NCI-H1105 (cell line): ENCODE measurements at places on chromosomes 3 and 15.

- DNase-seq, result peak; percentile 89
Observed at GRCh38 chr3:184335661-184336546, 1.5 kb upstream of the FAM131A start.

DNA sequence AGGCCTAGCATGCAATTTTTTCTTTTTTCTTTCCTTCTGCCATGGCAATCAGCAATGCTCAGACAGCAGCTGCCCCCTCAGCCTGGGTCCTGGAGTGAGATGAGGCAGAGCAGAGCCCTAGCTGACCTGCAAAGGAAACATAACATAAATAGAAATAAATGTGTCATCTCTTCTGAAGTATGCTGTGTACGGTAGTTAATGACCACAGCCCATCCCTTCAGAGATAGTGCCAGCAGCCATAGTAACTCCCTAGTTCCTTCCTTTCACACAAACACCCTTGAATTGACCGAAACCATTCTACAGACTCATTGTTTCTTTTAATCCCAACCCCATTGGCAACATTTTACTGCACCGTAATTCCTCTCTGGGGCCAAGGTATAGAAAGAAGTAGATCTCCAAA is 8.4 kb upstream of the CD47 start:
- DNase-seq, result no peak

DNA sequence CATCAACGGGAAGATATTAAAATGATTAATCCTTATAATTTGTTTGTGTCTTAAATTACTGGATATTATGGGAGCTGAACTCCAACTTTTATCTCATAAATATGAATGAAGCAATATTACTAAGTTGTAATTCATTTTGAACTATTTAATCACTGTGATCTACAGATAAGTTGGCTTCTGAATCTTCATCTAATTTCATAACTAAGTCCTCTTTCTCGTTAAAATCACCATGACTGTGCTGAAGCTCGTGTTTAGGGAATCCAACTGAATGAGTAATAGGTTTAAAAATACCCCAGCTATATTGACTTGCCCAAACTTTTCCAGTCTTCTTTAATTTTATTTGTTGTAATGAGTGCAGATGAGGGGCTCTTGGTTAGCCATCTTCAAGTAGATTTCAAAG is 14.1 kb downstream of the MDFIC2 start:
- no peak for DNase-seq

DNA sequence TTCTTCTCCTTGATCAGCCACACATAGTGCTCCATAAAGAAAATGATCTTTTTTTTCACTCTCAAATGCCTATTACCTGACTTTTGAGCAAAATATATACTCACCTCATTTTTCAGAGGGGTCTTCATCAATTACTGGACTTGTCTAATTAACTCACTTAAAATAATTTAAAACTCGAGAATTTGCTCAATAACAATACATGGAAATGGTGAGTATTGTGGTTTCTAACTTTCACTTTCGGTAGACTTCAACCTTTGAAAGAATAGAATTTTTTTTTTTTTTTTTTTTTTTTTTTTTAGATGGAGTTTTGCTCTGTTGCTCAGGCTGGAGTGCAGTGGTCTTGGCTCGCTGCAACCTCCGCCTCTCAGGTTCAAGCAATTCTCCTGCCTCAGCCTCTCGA is 17.7 kb upstream of the EPHB1 start:
- DNase-seq, result no peak

- DNase-seq, result peak; percentile 57
Observed at GRCh38 chr3:130539005-130539404, 22.0 kb downstream of the COL6A6 start.

GRCh38 chr3:101999177-101999779 is 150.0 kb downstream of the NFKBIZ start:
- DNase-seq, result no peak

GRCh38 chr15:90022905-90023700 is 22.0 kb downstream of the ZNF710 start:
- no peak for DNase-seq

DNA sequence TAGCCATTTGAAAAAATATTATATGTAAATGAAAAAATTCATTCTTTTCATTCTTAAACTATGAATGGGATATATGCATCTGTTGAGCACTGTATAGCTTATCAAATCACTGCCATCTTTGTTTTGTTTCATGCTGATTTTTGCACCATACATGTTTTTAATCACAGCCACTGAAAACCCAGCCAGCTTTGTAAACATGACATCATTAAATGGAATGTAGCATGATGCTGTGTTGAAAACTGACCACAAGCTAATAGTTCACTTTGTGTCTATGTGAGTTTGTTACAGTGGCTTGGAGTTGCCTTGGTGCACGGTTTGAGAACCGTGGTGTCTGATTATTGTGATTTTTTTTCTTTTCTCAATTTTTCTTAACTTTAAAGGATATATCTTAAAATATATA is 75.7 kb downstream of the GMPS start:
- DNase-seq, result no peak
